Stimulated activated CD8-positive, alpha-beta memory T cell treated with anti-CD3 and anti-CD28 coated beads, Interleukin-4, amount 100 ng/mL, for 48 hours (primary cell): ENCODE measurements at places on chromosomes 5 and 9.

- peak; percentile 83 for DNase-seq
Observed at GRCh38 chr9:127568971-127569885, 42.8 kb upstream of the STXBP1 start.

DNA sequence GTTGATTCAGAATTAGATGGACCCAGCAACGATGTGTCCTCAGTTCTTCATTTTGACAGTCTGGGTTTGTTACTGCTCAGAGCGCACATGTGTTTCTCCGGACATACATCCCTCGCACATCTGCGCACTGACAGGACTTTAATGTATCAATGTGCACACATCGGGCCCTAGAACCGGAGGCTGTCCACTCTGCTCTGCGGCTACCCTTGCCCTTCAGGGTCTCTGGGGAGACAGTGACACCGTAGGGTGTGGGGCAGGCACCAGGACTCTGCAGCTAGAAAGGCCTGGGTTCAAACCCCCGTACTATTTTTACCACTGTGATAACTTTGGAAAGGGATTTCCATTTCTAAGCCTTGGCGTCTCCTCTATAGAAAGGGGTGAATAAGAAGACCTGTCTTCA is 23.5 kb upstream of the LPCAT1 start:
- no peak for DNase-seq

DNA sequence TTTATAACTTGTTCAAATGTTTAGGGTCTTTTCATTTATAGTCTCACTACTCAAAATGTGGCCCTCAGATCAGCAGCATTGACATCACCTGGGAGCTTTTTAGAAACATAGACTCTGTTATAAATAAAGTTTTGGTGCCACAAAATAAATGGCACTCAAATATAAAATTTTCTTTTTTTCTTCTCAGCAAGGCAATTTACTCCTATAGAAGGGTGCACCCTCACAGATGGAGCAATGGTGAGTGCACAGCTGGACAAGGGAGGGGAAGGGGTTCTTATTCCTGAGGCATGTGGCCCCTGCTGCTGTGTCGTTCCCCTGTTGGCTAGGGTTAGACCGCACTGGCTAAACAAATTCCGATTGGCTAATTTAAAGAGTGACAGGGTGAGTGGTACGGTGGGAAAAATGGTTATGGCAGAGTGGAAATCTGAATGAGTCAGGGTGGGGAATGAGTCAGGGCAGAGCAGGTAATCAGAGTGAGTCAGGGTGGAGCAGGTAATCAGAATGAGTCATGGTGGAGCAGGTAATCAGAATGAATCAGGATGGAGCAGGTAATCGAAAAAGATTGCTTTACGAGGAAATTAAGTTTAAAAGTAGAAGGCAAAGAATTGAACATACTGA is 31.8 kb upstream of the C7 start:
- DNase-seq, result peak; percentile 27

GRCh38 chr9:3521966-3522365 is 3.8 kb downstream of the RFX3 start:
- no peak for DNase-seq

DNA sequence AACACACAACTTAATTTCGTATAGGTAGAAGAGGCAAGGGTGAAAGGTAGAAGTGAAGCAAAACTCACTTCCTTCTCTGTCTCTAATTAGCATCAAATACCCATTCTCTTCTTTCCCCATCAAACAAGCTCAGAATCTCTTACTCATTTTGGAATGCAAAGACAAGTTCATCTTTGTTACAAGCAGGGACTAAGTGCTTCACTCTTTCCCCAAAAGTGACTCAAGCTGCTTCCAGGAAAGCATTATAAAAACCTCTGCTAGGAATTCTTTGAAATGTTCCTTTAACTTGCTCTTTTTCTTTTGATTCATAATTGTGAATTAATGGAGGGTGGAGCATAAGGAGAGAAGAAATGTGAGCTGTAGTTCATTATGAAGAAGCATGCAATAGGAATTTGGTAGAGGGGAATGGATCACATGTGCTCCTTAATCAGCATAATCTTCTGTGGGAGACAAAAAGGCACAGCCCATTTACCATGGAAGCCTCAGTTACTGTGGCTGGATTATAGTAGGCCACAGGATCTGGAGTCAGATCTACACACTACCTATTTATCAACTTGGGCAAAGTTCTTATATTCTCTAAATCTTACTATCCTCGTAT is 109.5 kb upstream of the DPYSL3 start:
- no peak for DNase-seq

DNA sequence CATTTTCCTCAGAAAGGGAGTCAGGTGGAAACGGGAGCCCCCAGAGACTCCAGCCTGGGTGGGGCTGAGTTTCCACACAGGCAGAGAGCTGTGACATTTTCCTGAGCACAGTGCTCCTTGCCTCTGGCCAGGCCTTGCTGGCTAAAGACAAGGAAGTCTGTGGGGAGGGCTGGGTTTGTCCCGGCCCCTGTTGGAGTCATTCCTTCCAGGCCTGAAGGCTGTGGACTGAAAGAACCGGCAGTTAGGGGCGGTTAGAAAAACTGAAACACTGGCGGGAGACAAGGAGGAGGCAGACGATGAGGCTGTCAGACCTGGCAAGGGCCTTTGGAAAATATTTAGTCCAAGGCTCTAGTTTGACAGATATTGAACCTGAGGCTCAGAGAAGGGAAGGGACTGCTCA is 29.9 kb downstream of the COL15A1 start:
- no peak for DNase-seq

DNA sequence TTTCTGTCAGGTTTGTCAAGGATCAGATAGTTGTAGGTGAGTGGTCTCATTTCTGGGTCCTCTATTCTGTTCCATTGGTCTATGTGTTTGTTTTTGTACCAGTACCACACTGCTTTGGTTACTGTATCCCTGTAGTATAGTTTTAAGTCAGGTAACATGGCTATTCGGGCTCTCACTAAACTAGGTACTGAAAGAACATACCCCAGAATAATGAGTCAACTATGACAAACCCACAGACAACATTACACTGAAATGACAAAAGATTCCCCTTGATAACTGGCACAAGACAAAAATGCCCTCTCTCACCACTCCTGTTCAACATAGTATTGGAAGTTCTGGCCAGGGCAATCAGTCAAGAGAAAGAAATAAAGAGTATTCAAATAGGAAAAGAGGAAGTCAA is 535.3 kb upstream of the CYLC2 start:
- no peak for DNase-seq

- DNase-seq, result no peak
Observed at GRCh38 chr5:159178978-159179377, 30.4 kb downstream of the RNF145 start.

DNA sequence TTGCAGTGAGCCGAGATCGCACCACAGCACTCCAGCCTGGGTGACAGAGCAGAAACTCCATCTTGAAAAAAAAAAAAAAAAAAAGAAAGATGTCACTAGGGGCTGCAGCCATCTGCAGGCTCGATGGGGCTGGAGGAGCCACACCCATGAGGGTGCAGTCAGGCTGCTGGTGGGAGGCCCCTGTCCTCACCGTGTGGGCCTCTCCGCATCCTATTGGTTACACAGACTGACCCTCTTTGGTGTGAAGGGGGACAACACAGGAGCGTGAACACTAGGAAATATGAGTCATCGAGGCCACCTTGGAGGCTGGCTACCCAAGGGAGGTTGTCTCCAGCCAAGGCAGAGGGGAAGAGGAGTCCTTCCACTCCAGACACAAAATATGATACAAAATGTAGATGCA is 14.0 kb upstream of the FAM193B start:
- no peak for DNase-seq

GRCh38 chr9:86238861-86239770 is 20.3 kb downstream of the C9orf153 start:
- no peak for DNase-seq

- no peak for DNase-seq
Observed at GRCh38 chr5:122392824-122393223, 80.8 kb downstream of the SNCAIP start.

GRCh38 chr9:90842996-90843395 is 41.4 kb downstream of the SYK start:
- DNase-seq, result no peak

- no peak for DNase-seq
Observed at GRCh38 chr5:21802869-21803490, 1050.2 kb downstream of the CDH12 start.

- no peak for DNase-seq
Observed at GRCh38 chr9:35690294-35690613, 529 bp upstream of the TPM2 start.

DNA sequence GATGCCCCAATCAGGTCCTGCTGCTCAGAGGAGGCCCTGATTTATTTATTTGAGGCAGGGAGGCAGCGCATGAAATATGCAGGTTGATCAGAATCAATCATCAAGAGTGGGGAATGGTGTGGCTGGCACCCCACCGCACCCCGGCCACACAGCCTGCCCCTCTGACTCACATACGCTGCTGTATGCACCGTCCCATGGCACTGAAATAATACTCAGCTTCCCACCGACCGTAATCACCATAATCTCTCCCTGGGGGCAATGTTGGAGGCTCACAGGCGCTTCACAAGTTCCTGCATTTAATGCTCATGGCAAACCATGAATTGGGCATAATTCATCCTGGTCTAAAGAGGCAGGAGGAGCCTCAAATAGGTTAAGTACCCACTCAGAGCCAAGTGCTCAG is 141.2 kb upstream of the TBC1D2 start:
- no peak for DNase-seq

- no peak for DNase-seq
Observed at GRCh38 chr9:87734106-87734505, 8.2 kb downstream of the CTSL start.

- no peak for DNase-seq
Observed at GRCh38 chr9:114038724-114039313, 39.3 kb downstream of the AMBP start.

DNA sequence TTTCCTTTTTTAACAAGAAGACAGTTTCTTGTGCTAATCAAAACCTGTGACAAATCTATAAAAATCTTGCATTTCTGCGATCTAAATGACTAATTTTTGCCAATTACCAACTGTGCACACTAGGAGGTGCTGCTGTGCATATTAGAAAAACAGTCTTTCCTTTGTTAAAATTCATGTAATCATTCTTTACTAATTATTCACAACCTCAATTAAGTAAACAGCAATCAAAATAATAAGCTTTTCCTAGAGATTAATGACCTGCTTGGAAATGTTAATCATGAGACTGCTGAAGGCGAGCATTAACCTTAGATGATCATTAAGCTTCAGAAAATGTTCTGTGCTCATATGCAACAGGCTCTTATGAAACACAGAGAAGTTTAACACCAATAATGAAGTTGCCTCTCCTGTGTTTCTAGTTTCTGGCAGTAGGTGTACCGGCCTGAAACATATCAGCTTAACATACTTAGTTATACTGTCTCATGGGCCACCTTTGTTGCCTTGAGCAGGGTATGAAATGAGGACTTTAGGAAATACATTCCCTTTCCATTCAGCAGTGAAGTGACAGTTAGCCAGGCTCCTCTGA is 17.7 kb downstream of the RFESD start:
- DNase-seq, result peak; percentile 52

- DNase-seq, result no peak
Observed at GRCh38 chr9:118882684-118883083, 486.6 kb downstream of the BRINP1 start.

GRCh38 chr9:130701059-130702022 is 7.8 kb downstream of the EXOSC2 start:
- peak; percentile 83 for DNase-seq

- DNase-seq, result no peak
Observed at GRCh38 chr9:116377179-116377798, 223.7 kb downstream of the PAPPA start.

- DNase-seq, result no peak
Observed at GRCh38 chr9:16386007-16386826, 484.3 kb downstream of the BNC2 start.

DNA sequence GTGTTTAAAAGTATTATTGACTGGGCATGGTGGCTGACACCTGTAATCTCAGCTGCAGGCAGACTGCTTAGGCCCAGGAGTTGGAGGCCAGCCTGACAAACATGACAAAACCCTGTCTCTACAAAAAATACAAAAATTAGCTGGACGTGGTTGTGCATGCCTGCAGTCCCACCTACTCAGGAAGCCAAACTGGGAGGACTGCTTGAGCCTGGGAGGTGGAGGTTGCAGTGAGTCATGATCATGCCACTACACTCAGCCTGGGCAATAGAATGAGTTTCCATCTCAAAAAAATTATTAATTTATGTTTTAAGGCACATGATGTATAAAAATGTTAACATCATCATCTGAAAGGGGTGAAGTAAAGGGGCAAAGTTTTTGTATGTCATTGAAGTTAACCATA is 49.7 kb upstream of the FNIP1 start:
- DNase-seq, result no peak

GRCh38 chr5:110630350-110630749 is 96.1 kb downstream of the TMEM232 start:
- DNase-seq, result no peak

DNA sequence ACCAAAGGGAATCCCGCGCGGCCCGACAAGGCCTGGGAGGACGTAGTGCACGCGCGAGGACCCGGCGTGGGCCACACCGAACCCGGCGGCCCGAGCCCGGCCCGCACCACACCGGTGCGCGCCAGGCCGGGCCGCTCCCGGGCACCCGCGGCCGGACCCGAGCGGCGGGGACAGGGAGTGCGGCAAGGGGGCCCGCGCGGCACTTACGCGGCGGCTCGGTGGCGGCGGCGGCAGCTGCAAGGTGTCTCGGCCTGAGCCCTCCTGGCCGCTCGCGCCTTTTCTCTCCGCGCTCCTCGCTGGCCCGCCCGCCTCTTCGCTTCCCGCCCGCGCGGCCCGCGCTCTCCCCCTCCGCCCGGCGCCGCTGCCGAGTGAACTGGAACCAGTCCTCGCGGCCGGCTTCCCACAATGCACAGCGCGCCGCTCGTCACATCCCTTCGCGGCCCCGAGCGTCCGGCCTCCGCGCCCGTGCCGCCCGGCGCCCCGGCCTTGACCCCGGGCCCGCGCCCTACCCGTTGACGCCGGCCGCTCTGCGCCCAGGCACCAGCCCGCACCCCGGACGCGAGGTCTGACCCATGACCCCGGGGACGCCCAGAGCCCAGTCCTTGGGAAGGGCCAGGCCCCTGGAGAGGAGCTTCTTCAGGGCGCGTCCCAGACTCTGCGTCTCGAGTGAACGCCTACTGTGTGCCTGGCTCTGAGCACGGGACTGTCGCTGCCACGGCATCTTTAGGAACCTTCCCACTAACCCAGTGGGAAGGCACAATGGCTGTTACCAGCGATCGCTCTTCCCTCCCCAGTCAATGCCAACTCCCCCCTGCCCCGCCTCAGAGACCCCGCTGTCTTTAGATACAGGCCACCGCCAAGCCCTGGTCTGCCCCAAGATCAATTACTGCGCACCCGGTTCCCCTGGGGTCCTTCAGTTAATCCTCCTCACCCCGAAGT is at the start of gene MACROH2A1:
MACROH2A1 (minus strand) TSS at position 377 of the 939 bp plus-strand sequence. CDS start 10,138 bp downstream, outside the sequence.
- DNase-seq, result peak; percentile 87

GRCh38 chr9:80285326-80285725 is 713.6 kb downstream of the TLE4 start:
- no peak for DNase-seq

DNA sequence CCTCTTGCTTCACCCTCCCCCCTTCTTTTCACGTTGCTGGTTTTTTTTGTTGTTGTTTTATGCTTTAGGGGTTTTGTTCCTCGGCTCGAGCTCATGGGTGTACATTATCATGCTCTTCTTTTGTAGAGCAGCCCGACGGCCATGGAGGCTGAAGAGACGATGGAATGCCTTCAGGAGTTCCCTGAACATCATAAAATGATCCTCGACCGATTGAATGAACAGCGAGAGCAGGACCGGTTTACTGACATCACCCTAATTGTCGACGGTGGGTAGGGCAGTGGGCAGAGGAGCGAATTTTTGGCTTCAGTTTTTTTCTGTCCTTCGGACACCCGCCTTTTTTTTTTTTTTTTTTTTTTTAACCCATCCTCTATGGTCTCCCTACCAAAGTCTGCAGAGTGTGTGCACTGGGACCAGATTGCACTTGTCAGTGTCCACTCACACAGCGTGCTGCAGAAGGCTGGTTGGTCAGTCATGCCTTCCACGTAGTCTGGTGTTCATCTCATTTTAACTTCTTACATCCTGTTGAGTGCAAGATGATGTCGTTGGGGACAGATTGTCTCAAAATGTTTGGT is 1.3 kb downstream of the ZNF131 start:
- DNase-seq, result no peak
